Nucleus accumbens (tissue), 56 donors: ENCODE measurements at places on chromosomes 3 and 15.
A peak's percentile ranks its signal among the peaks of the same experiment; 100 is the strongest.

DNA sequence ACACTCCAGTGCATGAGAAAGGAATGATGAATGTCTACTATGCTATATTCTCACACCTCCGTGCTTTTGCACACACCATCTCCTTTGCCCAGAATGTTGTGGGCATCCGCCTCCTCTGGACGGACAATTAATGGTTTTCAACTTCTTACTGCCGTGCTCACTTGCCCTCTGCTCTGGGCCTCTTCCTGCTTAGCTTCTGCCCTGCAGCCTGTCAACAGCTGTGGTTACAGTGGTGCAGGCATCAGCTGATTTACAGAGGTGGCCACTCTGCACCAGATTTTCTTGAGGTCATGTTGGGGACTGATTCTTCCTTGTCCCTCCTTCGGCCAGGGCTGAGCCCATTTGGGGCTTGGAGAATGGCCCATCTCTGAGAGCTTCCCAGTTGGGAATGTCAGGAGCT lies 56.5 kb upstream of the TMEM115 start:
- DNase-seq, result no peak

DNA sequence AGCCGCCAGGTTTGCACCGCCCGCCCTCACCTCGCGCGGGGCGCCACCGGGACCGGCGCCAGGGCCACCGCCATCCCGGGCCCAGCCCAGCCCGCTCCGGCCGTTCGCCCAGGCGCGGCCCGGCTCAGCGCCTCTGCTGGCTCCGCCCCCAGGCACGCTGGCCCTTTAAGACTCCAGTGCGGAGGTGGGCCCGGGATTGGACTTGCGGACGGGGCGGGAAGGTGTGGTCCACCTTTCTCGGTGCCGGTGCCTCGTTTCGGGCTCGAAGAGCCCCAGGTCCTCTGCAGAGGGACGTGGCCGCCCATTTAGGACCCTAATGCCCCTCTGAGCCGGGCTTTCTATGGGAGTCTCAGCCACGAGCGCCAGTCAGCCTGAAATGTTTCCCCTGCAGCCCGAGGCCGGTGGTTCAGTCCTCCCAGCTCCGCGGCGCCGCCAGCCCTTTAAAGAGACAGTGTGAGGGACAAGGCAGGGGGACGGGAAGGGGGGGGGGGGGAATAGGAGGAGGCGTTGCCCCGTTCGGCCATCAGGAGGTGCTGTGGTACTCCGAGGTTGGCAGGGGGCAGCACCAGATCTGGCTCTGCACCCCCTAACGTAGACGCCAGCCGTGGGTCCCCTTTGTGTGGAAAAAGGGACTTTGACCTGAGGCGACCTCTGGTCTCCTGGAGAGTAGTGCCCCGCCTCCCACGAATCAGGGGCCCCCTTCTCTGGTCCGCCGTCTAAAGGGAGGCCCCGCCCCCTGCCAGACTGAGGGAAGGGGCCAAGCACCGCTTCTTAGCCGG lies 1.0 kb downstream of the HYAL2 start:
- peak; percentile 91 for DNase-seq

- DNase-seq, result no peak
Measured at GRCh38 chr3:53837331-53837730, 8.9 kb downstream of the CHDH start.

DNA sequence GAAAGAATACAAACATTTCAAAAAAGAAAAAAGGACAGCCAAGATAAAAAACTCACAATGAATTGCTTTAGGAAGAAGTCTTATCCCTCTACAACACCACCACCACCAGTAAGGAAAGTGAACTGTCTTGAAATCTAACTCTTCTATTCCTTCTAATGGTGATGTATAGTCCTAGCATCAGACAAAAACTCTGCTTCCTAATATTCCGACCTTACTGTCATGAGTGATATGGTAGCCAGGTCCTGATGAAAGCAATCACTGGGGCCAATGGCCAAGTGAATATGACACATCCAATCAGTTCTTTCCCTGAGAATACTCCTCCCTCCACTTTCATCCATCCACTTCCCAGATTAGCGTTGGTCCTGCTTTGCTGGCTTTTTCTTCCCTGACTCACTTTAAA lies 14.8 kb downstream of the GK5 start:
- DNase-seq, result no peak

- DNase-seq, result no peak
Measured at GRCh38 chr15:95501865-95502264, 828.6 kb upstream of the NR2F2 start.

GRCh38 chr3:62538691-62539356 lies 165.5 kb upstream of the FEZF2 start:
- no peak for DNase-seq
